Ovary (tissue), 10 donors: ENCODE measurements at places on chromosomes 2 and 18. TPM values are rescaled to one million over a fixed set of nuclear protein-coding genes. Genes with fewer than 3 reads are reported as not detected.

DNA sequence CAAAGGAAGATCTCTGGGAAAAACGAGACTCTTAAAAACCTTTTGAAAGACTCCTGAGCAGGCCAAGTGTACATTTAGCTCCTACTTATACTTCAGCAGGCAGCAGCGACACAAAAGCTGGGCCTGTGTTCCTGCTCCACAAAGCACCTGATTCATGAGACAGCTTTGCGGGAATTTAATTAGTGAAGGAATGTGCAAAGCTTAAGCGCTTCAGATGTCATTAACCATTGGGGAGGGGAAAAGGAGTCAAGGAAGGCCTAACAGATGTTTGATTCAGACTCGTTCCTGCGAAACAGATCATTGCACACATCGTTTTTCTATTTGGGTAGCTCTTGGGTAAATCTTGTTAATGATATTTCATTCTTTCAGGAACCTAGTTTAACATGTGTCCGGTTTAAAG is 125.9 kb downstream of the MAIP1 start:
- peaks cover 2% of the 10 kb centered on the region for H3K4me1 ChIP-seq
- H3K27me3 ChIP-seq: no peaks in the 10 kb centered on the region
- no peaks in the 10 kb centered on the region for H3K36me3 ChIP-seq
- no peak overlapping the region for H3K27ac ChIP-seq
- DNase-seq: no peak
- no peak overlapping the region for H3K4me3 ChIP-seq

- no peak overlapping the region for H3K27ac ChIP-seq
- no peaks in the 10 kb centered on the region for H3K27me3 ChIP-seq
- H3K36me3 ChIP-seq: no peaks in the 10 kb centered on the region
- H3K4me1 ChIP-seq: peaks cover 1% of the 10 kb centered on the region
- H3K4me3 ChIP-seq: no peak overlapping the region
These were observed 1.9 kb upstream of the SH3BP4 start for GRCh38 chr2:234949762-234950434.

Gene PRKAG3
- not detected for polyA plus RNA-seq

Gene IL1B
- polyA plus RNA-seq: 0.39 TPM

DNA sequence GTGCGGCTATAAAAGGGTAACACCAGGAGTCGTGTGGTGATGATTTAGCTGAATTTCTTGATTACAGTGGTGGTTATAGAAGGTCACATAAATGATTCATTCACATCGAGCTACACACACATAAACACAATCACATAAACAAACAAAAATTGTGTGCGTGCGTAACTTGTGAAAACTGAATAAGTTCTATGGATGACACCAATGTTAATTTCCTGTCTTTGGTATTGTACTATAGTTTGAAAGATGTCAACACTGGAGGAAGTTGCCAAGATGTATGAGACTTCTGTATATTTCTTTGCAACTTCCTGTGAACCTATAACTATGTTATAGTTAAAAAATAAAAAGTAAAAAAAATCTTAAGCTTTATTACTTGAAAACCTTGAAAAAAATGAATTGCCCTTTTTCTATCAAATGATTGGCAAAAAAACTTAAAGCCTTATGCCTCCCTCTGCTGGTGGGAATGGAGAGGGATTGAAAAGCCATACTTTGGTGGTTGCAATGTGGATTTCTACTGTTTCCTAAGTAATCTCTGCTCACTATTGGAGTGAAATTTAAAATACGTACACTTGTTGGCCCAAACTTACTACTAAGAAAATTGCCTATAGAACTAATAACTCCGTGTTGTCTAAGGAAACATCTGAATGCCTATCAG is 227.7 kb downstream of the RPIA start:
- H3K27me3 ChIP-seq: no peaks in the 10 kb centered on the region
- no peaks in the 10 kb centered on the region for H3K4me1 ChIP-seq
- H3K27ac ChIP-seq: no peak overlapping the region

- peaks cover 16% of the 10 kb centered on the region for H3K4me1 ChIP-seq
- DNase-seq: peak; percentile 35
- H3K27me3 ChIP-seq: no peaks in the 10 kb centered on the region
- H3K4me3 ChIP-seq: no peak overlapping the region
- H3K27ac ChIP-seq: peak overlapping the region; percentile 75
- no peaks in the 10 kb centered on the region for H3K36me3 ChIP-seq
These were observed 30.4 kb downstream of the AOX1 start for GRCh38 chr2:200616193-200616592.

DNA sequence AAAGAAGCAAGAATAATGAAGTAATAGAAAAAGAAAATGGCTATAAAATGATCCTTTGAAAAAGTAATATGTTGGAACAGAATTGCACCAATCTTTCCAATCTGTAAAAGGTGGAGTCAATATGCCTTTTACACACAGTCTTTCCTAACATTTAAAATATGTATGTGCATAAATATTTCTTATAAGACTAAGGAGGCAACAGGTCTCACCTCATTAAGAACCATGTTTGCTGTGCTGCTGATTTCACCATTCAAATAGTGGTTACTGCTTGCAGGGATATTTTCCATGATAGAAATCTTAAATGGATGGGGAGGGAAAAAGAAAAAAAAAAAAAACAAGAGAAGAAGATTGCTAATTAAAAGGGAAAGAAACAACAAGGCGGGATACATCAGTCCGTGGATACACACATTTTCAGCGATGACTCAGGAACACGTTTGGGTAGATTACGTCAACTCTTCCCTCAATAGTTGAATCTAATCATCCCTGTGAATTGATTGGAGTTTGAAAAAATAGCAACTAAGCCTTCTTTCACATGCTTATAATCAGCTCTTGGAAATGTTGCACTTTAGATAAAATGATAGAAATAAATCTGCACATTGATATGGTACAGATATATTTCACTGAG is 2133.9 kb upstream of the CELF4 start:
- H3K4me1 ChIP-seq: no peaks in the 10 kb centered on the region
- H3K27me3 ChIP-seq: no peaks in the 10 kb centered on the region
- no peak overlapping the region for H3K4me3 ChIP-seq
- no peak overlapping the region for H3K27ac ChIP-seq

GRCh38 chr2:178333851-178334250 is 117.1 kb downstream of the PRKRA start:
- H3K4me1 ChIP-seq: no peaks in the 10 kb centered on the region
- no peak overlapping the region for H3K4me3 ChIP-seq
- no peak overlapping the region for H3K27ac ChIP-seq
- H3K36me3 ChIP-seq: no peaks in the 10 kb centered on the region
- no peaks in the 10 kb centered on the region for H3K27me3 ChIP-seq
- DNase-seq: no peak

- no peak overlapping the region for H3K27ac ChIP-seq
- H3K36me3 ChIP-seq: no peaks in the 10 kb centered on the region
- H3K4me1 ChIP-seq: no peaks in the 10 kb centered on the region
- no peaks in the 10 kb centered on the region for H3K27me3 ChIP-seq
- H3K4me3 ChIP-seq: no peak overlapping the region
These were observed 46.5 kb downstream of the UNC50 start for GRCh38 chr2:98654699-98655495.

- DNase-seq: no peak
- H3K4me3 ChIP-seq: no peak overlapping the region
These were observed 502.0 kb downstream of the EPHA4 start for GRCh38 chr2:221070106-221070505.

Gene CCDC74A
- polyA plus RNA-seq: 5.3 TPM

- no peak overlapping the region for H3K27ac ChIP-seq
- H3K27me3 ChIP-seq: no peaks in the 10 kb centered on the region
- no peaks in the 10 kb centered on the region for H3K36me3 ChIP-seq
These were observed 3.4 kb downstream of the UBXN2A start for GRCh38 chr2:23943666-23944065.

Gene PLB1
- 9.3 TPM for polyA plus RNA-seq

- no peaks in the 10 kb centered on the region for H3K27me3 ChIP-seq
- no peaks in the 10 kb centered on the region for H3K36me3 ChIP-seq
- H3K27ac ChIP-seq: no peak overlapping the region
- H3K4me1 ChIP-seq: peaks cover 5% of the 10 kb centered on the region
These were observed 23.4 kb upstream of the CYP1B1 start for GRCh38 chr2:38099099-38100028.

Gene CFC1
- polyA plus RNA-seq: 0.07 TPM

Gene TMEM178A
- polyA plus RNA-seq: 2.0 TPM

Gene MREG
- polyA plus RNA-seq: 0.85 TPM

Gene RND3
- polyA plus RNA-seq: 13.8 TPM

GRCh38 chr2:129888896-129889295 is 90.6 kb upstream of the RAB6C start:
- H3K4me3 ChIP-seq: no peak overlapping the region
- DNase-seq: no peak
- H3K36me3 ChIP-seq: no peaks in the 10 kb centered on the region
- H3K27ac ChIP-seq: no peak overlapping the region

Gene PROKR1
- polyA plus RNA-seq: 0.02 TPM

- DNase-seq: peak; percentile 61
- no peak overlapping the region for H3K4me3 ChIP-seq
- H3K27ac ChIP-seq: no peak overlapping the region
- no peaks in the 10 kb centered on the region for H3K36me3 ChIP-seq
These were observed 19.2 kb upstream of the PKDCC start for GRCh38 chr2:42028571-42029148.
